ENCODE measurements at places on chromosomes 16 and 17.

DNA sequence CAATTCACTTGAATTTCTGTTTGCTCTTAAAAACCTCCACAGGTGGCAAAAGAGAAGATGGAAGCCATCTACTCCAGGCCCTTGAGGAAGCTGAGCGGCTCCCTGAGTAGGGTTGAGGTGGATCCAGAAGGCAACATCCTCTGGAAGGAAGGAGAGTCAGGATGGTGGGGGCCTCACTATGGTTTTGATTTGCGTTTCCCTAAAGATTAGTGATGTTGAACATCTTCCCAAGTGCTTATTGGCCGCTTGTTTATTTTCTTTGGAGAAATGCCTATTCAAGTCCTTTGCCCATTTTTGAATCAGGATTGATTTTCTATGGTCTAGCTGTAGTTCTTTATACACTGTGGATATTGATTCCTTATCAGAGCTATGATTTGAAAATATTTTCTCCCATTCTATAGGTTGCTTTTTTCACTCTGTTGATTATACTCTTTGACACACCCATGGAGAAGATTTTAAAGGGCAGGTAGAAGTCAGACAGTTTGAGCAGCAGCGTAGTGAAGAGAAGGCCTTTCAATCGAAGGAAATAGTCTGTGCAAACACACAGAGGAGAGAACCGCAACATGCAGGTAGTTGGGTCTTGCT lies 58.6 kb downstream of the WSB1 start:
- DNase-seq: no peak

DNA sequence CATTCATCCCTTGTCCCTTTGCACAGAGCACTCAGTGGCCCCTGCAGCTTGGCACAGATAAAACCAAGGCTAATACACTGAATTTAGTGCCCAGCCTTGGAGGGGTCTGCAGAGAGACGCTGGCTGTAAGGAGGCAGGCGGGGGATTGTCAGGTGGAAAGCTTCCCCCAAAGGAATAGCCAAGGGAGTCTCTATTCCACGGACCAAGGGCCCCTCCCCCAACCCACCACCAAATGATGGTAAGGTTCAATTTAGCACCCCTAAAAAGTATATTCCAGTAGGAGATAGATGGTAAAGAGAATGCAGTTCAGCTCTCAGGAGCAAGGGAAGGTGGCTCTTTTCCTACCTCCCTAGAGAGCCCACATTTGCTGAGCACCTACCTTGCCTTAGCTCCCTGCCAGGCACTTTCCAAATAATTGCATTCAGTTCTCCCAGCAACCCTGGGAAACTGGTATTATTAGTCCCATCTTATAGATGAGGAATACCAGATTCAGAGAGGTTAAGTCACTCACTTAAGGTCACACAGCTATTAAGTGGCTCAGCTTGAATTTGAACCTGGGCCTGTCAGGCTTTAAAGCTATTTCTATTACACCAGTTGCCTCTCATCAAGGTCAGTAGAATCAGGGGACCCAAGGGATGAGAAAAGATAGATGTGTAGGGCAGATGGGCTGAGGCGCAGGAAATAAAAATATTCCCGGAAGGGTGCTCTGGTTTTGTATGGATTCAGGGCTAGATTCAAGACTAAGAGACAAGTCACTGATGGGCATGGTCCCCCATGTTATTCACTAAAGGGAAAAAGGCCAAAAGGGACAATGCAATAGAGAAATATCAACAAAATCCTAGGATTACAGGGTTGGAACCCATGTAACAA lies 20.0 kb upstream of the ZFHX3 start:
- DNase-seq: no peak

DNA sequence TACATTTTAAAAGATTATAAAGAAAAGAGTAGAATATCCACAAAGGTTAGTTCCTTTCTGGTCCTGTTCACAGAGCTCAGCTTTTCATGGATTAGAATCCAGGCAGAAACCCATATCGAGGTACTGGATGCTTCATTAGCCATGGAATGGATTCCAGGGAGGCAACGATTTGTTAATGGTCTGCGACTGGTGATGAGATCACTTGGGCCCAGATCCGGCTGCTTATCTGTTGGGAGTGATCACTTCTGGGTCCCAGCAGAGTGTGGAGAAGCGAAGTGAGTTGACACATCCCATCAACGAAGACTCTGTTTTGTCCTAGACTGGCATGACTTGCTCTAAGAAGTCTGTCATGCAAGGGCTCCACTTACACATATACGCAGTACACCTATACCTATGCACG lies 165.8 kb downstream of the MAF start:
- no peak for DNase-seq

GRCh38 chr17:8670421-8670820 lies 39.9 kb upstream of the MYH10 start:
- DNase-seq: no peak

GRCh38 chr16:66289051-66289680 lies 77.3 kb upstream of the CDH5 start:
- DNase-seq: no peak

- DNase-seq: no peak
These were observed 66.9 kb downstream of the ABR start for GRCh38 chr17:1112875-1113274.

DNA sequence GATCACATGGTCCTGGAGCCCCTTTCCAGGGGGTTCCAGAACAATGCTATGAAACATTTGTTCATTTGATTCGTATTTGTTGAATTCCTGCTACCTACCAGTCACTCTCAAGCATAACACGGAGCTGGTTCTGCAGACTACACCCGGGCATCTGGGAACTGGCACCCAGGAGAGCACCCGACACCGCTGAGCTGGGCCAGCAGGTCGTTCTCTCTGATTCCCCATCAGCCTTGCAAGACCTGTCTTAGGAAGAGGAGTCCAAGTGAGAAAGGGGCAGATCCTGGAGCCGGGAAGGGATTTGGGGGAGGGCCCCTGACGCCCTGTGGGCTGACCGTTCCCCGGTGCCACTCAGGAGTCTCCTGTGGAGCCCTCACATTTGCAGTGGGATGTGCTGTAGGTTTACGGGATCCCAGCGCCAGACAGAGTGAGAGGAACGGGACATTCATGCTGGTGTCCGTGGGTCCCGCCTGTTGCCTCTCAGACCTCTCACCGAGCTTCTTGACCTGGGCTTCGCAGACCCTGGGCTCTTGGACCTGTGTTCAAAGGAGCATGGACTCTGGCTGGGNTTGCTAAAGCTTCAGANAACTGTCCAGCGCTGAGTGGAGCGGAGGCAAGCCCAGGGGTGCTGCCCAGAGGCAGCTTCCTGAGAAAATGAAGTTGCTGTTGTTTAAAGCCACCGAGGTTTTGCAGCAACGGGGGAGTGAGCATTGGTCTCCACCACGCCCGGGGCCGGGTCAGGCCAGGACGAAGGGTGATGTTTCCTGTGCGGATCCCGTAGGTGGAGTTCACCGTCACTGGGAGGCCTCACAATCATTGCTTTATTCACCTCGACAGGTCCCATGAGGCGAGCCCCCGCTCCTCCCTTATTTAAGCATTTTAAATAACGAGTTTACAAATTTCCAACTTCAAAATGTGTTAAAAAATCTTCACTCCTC lies 49.2 kb downstream of the METRNL start:
- no peak for DNase-seq

Measured in urinary bladder (tissue), 4 donors.